ENCODE measurements at places on chromosomes 7 and 10. TPM values are rescaled to one million over a fixed set of nuclear protein-coding genes. Genes with fewer than 3 reads are reported as not detected.

Gene CADPS2
- total RNA-seq: 8.9 TPM

Gene UNC5B
- under 0.01 TPM for total RNA-seq

Gene CTAGE15
- total RNA-seq: not detected

Gene LEP
- total RNA-seq: not detected

Gene TAS2R38
- not detected for total RNA-seq

Gene PRLHR
- not detected for total RNA-seq

Gene ASB10
- not detected for total RNA-seq

Gene ZNF425
- 1.5 TPM for total RNA-seq

Gene SOSTDC1
- not detected for total RNA-seq

Gene SPDYE11
- total RNA-seq: not detected

Gene BTAF1
- total RNA-seq: 44.3 TPM

Gene TMEM213
- total RNA-seq: not detected

Gene TRIP6
- 96.7 TPM for total RNA-seq

Gene PLEKHS1
- total RNA-seq: under 0.01 TPM

Gene MBLAC1
- 2.3 TPM for total RNA-seq

Gene GATA3
- total RNA-seq: not detected

Gene FAM25A
- total RNA-seq: not detected

Gene MINDY3
- total RNA-seq: 33.4 TPM

Gene LRRN3
- 1.9 TPM for total RNA-seq

Gene SLC26A3
- not detected for total RNA-seq

Gene GRM3
- not detected for total RNA-seq

Gene ENTPD1
- under 0.01 TPM for total RNA-seq

Gene ZNF239
- 1.7 TPM for total RNA-seq

Gene SUN3
- total RNA-seq: not detected

Gene FANK1
- total RNA-seq: 1.4 TPM

Measured in melanocyte of skin (primary cell).